Fibroblast of lung (primary cell): ENCODE measurements at places on chromosomes 7 and 10.

DNA sequence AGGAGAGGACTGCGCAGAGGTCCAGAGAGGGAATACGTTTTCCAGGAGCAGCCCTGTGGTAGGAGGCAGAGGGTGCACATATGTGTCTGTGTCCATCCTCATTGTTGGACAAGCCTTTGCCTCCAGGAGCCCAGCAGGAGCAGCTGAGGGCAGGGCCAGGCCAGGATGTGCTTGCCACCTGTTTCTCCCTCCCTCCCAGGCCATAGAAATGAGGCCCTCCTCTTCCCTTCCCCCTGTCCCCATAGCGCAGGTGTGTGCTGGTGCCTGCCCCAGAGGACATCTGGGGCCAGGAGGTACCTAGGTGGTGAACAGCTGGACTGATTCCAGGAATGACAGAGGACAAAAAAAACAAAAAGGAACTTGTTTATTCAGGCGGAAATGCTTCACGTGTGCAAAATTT is 10.5 kb upstream of the CXCL12 start:
- no peak for DNase-seq

- DNase-seq, result no peak
These were observed 12.6 kb downstream of the YKT6 start for GRCh38 chr7:44213206-44213876.

GRCh38 chr7:22627136-22627535 is 99.9 kb upstream of the IL6 start:
- DNase-seq, result peak; percentile 93

- DNase-seq, result no peak
These were observed 244.4 kb upstream of the PPP2R2D start for GRCh38 chr10:131656431-131656841.

GRCh38 chr10:82683945-82684344 is 809.0 kb downstream of the NRG3 start:
- DNase-seq, result no peak

- DNase-seq, result peak; percentile 92
These were observed 165.5 kb downstream of the MDFIC start for GRCh38 chr7:115087437-115087836.

GRCh38 chr10:51386248-51386885 is 312.1 kb downstream of the PRKG1 start:
- DNase-seq, result peak; percentile 88

DNA sequence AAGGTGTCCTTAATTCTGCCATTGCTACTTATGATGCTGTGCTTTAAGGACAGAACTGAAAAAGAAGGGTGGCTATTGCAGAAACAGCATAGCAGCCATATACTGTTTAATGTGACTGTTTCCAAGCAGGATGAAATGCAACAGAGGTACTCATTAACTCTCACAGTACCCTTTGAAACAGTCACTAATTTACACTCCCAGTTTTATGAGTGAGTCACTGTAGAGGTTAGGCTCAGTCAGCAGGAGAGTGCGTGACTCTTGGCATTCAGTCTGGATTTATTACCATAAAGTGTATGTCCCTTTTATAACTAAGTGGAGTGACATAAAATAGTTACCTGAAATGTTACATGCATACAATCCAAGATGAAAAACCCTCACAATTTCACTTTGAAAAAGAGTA is 27.7 kb downstream of the ALDH18A1 start:
- DNase-seq, result peak; percentile 16

- no peak for DNase-seq
These were observed 1.7 kb downstream of the ARF5 start for GRCh38 chr7:127589896-127590295.

- no peak for DNase-seq
These were observed 7.2 kb downstream of the DLX6 start for GRCh38 chr7:97012365-97013133.

DNA sequence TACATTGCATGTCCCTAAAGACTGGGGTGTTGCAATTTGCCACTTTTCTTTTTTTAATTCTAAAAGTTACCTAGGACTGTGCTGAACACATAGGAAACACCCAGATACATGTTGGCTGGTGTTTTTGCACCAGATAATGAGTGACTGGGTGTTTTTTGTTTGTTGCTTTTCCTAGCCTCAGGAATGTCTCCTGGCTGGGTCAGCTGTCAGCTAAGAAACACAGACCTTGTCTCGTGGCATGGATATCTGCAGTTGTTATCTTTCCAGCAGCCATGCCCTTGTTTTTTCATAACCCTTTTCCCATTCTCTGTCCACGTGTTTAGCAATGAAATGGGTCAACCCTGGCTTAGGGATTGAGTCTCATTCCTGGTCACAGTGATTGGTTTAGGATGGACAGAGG is 433.9 kb upstream of the ZMIZ1 start:
- DNase-seq, result peak; percentile 88

DNA sequence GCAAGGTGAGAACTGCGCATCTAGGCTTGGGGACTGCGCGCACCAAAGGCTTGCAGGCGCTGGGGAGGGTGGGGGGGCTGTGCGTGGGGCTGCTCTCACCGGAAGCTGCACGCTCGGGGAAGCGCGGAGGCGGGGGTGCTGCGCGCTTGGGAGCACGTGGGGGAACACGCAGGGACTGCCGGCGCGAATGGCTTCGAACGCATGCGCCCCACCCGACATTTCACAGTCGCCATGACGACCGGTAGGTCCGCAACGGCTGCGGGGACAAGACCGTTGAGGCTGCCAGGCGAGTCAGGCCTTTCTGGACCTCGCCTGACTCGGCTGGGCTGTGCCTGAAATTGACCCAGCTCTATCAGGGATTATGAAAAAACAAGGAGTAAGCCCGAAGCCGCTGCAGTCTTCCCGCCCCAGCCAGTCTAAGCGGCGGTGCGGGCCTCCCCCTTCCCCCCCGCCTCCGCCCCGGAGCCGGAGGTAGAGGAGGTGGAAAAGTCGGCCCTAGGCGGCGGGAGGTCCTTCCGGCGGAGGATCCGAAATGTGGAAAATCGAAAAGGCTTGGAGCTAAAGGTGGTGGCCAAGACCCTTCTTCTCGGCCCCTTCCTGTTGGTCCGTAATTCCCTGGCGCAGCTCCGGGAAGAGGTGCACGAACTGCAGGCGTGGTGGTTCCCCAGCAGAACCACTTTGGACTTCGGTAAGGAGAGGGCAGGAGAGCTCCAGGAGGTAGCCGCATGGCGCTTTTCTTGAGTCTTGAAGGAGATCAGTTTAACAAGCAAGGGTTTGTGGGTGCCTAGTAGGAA is 34.9 kb upstream of the STEAP1 start:
- DNase-seq, result peak; percentile 21

DNA sequence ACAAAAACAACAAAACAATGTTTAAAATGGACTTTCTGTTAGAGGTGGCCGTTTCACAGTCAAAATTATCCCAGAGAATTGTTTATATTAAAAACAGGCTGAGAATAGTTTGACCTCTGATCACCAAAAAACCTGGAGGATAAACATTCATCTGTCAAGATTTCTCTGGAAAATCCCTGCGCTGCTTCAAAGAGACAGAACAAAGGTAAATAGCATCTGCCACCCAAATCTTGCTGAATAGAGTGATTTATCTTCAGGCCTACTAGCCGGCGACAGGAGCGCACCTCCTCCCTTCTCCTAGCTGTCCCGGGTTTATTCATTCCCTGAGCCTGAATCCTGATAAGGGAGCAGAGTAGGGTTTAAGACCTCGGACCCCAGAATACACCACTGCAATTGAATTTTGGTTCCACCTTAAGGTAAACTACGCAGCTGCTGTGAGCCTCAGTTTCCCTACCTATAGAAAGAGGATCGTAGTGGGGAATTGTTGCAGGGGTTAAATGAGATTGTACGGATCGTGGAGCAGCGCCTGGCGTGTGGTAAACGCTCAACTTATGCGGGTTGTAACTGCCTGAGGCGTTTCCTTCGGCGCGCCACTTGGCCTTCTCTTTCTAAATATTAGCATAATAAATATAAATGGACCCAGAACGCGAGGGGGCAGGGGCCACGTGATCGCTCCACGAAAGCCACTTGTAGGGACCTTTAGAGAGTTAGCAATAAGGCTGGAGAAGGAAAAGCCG is 498 bp upstream of the ST7 start:
- peak; percentile 52 for DNase-seq

DNA sequence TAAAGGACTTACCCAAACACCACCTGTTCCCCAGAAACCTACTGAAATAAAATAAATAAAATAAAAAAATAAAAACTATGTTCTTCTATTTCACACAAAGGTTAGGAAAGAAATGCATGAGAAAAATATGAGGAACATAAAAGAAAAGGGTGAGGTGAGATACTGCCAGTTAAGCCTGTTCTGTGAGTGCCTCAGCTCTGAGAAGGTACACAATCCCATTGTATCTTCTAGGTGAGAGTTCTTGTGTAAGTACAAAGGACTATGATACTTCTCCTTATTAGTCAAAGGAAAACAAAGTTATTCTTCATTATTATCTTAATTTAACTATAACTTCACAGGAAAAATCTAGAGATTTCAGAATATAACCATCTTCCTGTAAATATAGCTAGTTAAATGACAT is 86.0 kb downstream of the ATE1 start:
- no peak for DNase-seq

DNA sequence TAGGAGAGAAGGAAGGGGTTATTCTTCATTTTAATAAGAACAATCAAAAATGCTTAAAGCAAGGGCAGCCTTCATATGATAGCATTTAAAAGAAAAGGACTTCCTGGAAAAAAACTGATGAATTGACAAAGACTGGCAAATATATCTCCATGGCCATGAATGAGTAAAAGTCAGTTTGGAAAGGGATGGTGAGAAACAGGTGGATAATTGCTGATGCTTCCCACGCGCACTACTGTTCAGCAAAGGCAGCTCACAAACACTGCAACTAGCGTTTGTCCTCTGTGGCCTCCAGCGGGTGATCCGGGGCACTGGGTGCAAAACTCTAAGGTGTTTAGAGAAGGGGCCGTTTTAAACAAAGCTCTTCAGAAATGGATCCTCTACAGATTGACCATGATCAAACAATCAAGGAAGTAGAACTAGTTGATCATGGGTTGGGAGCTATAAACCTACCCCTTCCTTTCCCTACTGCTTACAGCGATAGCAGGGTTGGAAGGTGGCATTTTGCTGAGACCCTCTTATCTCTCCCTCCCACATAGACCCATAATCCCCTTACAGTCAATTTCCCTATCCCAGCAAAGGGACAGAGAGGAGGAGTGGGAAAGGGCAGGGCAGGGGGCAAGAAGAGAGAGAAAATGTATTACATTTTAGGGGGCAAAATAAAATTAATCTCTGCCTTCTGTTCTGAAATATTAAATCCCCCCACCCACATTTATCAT is 53.8 kb downstream of the SMURF1 start:
- DNase-seq, result no peak

DNA sequence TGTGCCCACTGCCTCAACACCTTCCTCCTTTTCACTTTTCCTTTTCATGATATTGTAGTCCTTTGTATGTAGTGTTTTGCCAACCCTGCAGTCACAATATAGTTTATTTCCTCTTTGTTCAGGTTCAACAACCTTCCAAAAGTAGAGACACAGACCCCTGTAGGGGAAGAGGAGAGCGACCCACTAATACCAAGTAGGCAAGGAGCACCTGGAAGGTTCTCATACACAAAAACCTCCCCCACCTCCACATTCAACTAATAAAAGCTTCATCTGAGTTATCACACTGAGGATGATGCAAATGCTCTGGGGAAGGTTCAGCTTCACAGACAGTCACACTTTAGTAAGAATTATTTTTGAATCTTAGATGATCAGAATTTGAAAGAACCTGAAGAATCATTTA is 41.6 kb downstream of the PIK3AP1 start:
- DNase-seq, result no peak

DNA sequence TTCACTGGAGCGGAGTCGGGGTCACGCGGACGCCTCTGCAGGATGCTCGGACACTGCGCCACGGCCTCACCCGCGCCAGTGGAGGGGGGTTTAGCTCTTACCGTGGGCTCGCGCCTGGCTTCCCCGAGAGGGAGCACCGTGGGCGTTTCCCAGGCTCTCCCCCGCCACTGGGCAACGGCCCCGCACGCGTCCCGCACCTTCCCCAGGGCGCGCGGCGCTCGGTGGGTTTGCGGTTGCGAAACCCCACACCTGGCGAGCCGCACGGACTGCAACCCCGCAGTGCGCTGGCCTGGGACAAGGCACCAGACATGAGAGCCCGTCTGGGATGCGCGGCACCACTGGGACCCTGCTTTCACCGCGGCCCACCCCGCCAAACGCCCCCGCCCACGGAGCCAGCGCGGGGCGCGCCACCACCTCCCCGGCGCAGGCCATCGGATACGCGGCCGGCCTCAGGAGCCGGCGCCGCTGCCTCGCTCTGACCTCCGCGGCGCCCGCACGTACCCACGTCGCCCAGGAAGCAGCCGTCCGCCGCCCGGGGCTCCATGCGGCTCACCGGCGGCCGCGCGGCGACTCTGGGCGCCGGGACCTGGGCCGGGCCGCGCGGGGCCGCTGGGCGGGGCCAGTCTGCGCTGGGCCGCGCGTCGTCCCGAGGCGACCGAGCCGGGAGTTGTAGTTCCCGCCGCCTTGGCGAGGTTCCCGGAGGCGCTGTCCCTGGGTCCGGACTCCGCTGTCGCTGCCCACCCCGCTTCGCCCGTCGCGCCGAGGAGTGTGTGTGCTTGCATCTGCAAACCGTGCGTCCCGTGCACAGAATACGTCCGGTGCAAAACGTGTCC is at the start of gene ASB13:
TSS of gene ASB13 (minus strand) at position 588 of the 833 bp plus-strand sequence. CDS start at position 544, 44 bp downstream.
- peak; percentile 36 for DNase-seq

DNA sequence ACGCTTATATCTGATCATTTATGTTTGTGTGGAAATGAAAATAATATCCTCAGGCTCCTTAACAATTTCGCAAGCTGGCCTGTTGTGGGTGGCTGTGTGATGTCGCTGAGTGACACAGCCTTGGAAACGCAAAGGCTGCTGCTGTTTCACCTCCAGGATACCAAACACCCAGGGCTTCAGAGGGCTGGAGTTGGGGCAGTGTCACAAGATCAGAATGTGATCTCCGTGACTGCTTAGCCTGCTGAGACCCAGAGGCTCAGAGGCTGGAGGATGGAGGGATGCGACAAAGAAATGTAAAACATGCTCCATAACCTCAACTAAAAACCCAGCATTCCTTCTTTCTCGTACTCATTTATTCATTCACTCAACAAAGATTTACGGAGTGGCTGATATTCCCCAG is 37.2 kb upstream of the BMPER start:
- DNase-seq, result peak; percentile 59

- DNase-seq, result no peak
These were observed 290.0 kb upstream of the PHYHIPL start for GRCh38 chr10:58886406-58886805.

DNA sequence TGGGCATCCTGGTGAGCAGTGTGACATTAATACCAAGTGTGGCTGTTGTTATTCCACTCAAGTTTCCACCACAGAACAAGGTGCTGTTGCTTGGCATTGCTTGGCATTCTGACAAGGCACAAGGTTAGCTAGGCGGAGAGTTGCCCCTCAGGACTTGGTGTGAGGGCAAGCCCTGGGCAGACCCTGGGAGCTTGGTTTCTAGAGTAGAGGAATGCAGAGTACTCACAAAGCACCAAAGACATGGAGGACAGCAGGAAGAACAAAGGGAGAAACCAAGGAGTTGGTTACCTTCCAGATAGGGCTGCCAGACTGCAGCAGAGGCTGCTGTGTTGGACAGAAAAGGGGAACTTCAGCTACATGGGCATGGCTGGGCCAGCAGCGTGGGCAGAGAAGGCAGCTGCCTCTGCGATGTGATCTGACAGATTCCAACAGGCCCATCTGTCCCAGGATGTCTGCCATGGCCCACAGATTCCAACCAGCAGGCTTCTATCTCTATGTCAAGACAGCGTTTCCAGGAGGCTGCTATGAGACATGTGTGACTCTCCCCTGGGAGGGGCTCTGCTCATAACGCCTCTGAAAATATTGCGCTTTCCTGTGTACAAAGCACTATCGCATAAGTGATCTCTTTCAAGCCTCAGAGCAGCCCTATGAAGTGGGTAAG is 1.8 kb downstream of the GOLGA7B start:
- no peak for DNase-seq

- DNase-seq, result peak; percentile 43
These were observed 437.4 kb upstream of the GALNT17 start for GRCh38 chr7:70694434-70694970.
